ENCODE measurements at places on chromosomes 3 and 15.
A peak's percentile ranks its signal among the peaks of the same experiment; 100 is the strongest.

- peak; percentile 100 for ATAC-seq
Measured at GRCh38 chr15:79380755-79381497, 51.2 kb upstream of the MINAR1 start.

DNA sequence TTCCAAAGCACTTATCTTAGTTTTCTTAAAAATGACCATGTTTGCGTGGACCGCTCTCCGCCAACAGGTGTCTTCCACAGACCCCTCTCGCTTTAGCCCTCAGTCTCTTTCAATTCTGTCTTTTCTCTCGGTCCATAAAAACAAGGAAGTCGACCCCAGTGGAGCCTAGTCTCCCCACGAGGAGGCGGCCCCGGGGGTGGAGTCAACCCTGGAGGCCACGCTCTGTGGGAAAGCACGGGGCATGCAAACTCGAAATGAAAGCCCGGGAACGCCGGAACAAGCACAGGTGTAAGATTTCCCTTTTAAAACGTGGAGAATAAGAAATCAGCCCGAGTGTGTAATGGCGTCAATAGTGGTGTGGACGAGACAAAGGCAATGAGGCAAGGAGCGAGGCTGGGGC is 49.1 kb downstream of the EBLN2 start:
- no peak for ATAC-seq

DNA sequence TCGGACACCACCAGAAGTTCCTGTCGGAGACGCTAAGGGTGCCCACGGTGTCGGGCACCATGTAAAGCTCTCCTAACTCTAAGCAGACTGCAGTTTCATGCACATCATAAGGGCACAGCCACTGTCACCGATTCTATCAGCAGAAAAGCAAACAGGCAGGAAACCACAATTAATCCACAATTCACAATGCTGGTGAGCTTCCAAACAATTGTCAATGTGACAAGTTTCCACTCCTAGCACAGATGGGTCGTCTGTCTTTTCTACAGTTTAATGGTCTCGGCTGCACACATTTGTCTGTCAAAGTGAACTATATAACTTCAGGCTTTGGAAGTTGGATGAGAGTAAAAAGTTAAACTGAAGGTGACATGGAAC is 8.8 kb upstream of the OCA2 start:
- ATAC-seq: no peak

DNA sequence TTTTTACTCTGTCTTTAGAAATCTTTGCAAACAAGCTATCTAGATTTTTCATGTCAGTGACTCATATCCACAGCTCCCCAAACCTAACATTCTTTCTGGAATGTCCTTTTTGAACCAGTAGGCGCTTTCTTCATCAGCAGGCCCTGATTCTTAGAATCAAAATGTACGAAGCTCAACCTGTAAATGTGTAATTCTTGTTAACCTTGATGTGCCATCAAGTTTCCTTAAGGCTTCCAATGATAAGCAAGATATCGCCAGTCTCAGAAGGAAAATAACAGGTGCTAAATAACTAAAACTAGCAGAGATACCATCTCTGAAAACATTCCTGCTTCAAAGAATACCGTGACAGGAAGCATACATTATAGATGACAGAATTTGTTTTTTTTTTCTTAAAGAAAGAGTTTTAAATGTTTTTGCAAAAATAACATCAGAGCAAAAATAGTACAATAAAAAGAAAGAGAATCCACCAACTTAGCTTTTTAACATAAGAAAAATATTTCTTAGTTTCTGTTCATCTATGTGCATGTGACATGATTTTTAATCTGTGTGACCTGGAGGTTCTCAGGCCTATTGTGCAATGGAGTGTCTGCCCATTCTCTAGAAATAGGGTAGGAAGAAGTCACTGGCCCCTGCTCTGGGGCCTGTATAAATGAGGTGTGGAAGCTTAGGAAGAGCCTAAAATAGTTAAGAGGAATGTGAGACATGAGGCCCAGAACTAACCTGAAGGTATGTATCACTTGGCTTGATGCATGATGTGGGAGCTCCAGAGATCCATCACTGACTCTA is 14.7 kb upstream of the SECISBP2L start:
- peak; percentile 78 for ATAC-seq

- ATAC-seq: no peak
Measured at GRCh38 chr15:94099574-94099960, 131.8 kb upstream of the MCTP2 start.

Measured in SK-N-SH treated with all-trans-retinoic acid at 6 μM for 48 hours (cell line).